Jurkat, Clone E6-1 (cell line): ENCODE measurements at places on chromosomes 2 and 18.

DNA sequence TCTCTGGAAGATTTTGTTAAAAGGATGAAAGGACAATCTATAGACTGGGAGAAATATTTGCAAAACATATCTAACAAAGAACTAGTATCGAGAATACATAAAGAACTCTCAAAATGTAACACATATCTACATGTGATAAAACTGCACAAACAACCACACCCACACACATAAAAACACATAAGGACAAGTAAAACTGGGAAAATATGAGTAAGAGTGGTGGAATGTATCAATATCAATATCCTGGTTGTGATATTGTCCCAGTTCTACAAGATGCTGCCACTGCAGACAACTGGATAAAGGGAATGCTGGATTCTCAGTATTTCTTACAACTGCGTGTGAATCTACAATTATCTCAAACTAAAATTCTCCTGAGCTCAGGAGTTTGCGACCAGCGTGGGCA, 9.3 kb downstream of the VPS4B start:
- DNase-seq, result no peak

DNA sequence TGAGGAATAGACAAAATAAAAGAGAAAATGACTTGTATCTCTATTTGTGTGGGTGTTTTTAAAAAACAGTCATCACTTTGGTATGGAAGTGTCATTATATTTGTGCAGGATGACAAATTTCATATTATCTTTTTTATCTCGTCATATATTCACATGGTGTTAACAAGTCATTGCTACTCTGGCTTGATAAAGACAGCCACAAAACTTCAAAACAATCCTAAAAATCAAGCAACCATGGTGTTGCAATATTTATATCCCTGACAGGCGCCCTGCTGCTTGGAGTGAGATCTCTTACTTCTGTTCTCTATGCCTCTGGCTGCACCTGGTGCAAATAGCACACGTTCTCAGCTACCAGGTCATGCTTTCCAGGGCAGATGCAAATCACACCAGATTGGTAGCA, 278.0 kb upstream of the EPHA4 start:
- DNase-seq, result no peak

DNA sequence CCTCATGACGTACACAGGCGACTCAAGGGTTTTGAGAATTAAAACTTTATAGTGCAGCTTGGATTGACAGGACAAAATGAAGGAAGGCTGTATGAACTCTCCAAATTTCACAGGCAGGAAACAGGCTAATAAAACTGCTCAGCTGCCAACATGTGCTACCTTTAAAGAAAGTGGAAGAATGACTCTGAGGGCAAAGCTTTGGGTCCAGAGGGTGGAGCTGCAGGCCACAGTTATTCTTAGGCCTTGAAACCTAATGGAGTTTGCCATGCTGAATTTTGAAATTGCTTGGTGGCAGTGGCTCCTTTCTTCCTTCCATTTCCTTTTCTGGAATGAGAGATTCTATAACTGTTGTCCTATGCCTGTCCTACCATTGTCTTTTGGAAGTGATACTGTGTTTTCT, 34.8 kb downstream of the HAT1 start:
- no peak for DNase-seq

DNA sequence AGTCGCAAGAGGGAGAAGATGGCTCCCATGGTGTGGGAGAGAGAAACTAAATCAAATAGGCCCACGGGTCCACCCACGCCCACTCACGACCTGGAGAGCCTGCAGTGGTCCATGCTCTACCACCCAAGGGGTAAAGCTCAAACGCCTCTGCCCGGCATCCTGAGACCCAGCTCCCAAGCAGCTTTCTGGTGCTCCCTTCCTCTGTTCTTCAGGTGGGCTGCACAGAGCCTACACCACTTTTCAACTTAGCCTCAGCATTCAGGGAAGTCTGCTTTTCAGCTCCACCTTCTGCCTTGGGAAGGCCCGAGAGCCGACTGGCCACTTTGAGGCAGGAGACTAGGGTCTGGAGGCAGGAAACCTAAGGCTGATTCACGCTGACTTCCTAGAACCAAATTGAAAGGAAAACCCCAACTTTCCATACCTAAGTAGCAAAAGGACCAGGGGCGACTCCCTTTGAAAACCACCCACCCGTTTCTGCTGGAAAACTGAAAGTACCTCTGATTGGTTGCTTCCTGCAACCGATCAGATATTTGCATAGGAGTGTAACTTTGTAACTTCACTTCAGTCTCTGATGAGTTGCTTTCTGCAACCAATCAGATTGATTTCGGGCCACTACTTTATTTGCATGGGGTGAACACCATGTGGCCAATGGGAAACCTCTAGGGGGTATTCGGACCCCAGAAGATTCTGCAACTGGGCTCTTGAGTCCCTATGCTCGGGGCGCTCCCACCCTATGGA, 26.8 kb upstream of the SPATA3 start:
- DNase-seq, result no peak

GRCh38 chr2:217717646-217718045, 285.1 kb downstream of the TNS1 start:
- DNase-seq, result no peak

- no peak for DNase-seq
Measured at GRCh38 chr2:223786943-223787342, 50.4 kb downstream of the AP1S3 start.

DNA sequence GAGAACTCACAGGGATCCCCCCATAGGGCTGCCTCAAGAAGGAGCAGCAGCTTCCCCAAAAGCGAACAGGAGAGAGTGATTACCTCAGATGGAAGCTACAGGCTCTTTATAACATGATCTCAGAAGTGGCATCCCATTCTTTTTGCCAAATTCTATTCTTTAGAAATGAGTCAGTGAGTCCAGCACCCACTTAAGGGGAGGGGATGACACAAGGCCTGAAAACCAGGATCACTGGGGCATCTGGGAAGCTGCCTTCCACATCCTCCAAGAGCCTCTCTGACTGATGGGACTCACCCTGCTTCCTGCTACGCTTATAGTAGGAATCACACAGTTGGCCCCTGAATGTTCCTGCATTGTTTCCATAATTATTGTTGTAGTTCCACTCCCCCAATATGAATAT, 96.5 kb downstream of the MAPK4 start:
- no peak for DNase-seq

GRCh38 chr18:58819051-58819450, 45.6 kb upstream of the ZNF532 start:
- DNase-seq, result peak; percentile 90
